ENCODE measurements at places on chromosomes 4 and X. TPM values are rescaled to one million over a fixed set of nuclear protein-coding genes. Genes with fewer than 3 reads are reported as not detected.

DNA sequence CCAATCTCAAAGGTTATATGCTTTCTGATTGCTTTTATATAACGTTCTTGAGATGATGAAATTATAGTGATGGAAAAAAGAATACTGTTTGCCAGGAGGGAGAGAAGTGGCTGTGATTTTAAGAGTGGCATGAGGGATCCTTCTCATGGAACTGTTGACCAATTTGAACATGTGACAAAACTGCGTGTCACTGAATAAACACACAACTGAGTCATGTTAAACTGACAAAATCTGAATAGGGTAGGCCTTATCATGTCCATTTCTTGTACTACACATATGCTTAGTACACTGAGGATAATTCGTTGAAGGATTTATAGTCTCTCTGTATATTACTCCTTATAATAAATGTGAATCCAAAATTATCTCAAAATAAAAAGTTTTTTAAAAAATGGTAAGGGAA is 22.2 kb upstream of the HSPA4L start:
- no peak for DNase-seq

GRCh38 chr4:153634738-153635353 is 49.2 kb upstream of the TLR2 start:
- no peak for DNase-seq

DNA sequence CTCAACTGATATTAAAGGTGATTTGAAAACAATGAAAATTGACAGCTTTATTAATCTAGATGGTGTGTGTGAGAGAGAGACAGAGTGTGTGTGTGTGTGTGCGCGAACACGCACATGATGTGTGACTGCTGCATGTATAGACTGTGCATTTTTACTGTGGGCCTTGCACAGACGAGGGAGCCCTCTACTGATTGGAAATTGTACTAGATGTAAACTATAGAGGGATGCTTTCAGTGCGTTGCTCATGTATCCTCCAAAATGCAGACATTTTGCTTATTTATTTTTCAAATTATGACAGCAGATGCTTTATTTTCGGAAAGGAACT is 168.4 kb upstream of the GK2 start:
- DNase-seq, result no peak

Gene SPARCL1
- 87.3 TPM for polyA plus RNA-seq

Gene LONRF3
- polyA plus RNA-seq, result 4.8 TPM

All from adrenal gland (tissue), 19 donors.